Endothelial cell of umbilical vein (primary cell): ENCODE measurements at places on chromosomes 1 and 21. TPM values are rescaled to one million over a fixed set of nuclear protein-coding genes. Genes with fewer than 3 reads are reported as not detected.

ANGPTL3 gene
- not detected in 2 replicates for total RNA-seq

ZNF683 gene
- total RNA-seq, result not detected in 2 replicates

SLFNL1 gene
- total RNA-seq, result 0.29 and 0.39 TPM in 2 replicates

ZMYND12 gene
- 0.33 TPM in 1 of 2 replicates, not detected in the other for total RNA-seq

TRIM67 gene
- total RNA-seq, result not detected in 2 replicates

POU2F1 gene
- 12.9 and 15.0 TPM in 2 replicates for total RNA-seq

F11R gene
- total RNA-seq, result 86.3 and 97.0 TPM in 2 replicates

SMCP gene
- not detected in 2 replicates for total RNA-seq

CYP2J2 gene
- 0.18 and 0.27 TPM in 2 replicates for total RNA-seq

PTPRF gene
- total RNA-seq, result 271 and 338 TPM in 2 replicates

SEC16B gene
- 0.44 and 0.78 TPM in 2 replicates for total RNA-seq

CSMD2 gene
- total RNA-seq, result not detected in 2 replicates

CASQ1 gene
- total RNA-seq, result not detected in 2 replicates

CELA2A gene
- not detected in 2 replicates for total RNA-seq

NECTIN4 gene
- total RNA-seq, result 0.37 and 0.58 TPM in 2 replicates

PLA2G4A gene
- total RNA-seq, result 10.6 and 13.3 TPM in 2 replicates

CTH gene
- total RNA-seq, result 2.6 and 3.2 TPM in 2 replicates

LRRC40 gene
- 20.6 and 21.1 TPM in 2 replicates for total RNA-seq

ZFP69 gene
- 2.4 and 3.2 TPM in 2 replicates for total RNA-seq

CD101 gene
- total RNA-seq, result 0.30 and 0.97 TPM in 2 replicates

GNG4 gene
- total RNA-seq, result not detected in 2 replicates

GPR52 gene
- total RNA-seq, result 0.72 and 2.2 TPM in 2 replicates
